ENCODE measurements at places on chromosomes 6 and 20. TPM values are rescaled to one million over a fixed set of nuclear protein-coding genes. Genes with fewer than 3 reads are reported as not detected.
A peak's percentile ranks its signal among the peaks of the same experiment; 100 is the strongest.

DNA sequence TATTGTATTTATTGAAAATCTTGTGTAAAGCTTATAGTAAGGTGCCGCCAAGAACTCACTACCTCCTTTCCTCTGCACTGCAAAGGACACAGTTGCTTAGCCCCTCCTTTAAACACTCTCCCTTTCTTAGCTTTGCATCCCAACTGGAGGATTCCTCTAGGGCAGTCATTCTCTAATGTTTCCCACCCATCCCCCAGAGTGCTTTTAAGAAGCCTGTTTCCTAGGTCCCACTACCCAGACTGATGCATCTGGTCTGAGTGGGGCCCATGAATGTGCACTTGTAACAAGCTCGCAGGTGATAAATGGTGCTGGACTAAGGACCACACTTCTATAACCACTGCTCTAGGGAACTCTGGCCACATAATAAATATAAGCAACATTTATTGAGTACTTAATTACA, 55.2 kb downstream of the B4GALT5 start:
- DNase-seq, result no peak

- DNase-seq, result no peak
Observed at GRCh38 chr20:35319192-35319870, 27.1 kb upstream of the FAM83C start.

DNA sequence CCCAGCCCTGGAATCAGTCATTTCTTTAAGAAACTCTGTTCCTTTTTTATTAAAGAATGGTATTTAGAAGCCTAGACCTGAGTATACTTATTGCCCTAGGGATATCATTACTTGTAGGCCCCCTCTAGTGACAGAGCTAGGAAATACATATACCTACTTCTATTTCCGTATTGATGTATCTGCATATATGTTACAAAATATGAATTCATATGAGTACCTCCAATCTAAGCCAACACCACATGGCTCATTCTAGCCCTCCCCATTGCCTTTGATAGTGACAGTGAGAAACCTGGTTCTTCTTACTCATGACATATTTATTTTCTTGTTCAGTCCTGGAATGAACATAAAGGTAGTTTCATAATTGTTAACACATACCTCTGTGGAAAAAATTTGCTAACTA, 137.2 kb downstream of the FARS2 start:
- DNase-seq, result no peak

DNA sequence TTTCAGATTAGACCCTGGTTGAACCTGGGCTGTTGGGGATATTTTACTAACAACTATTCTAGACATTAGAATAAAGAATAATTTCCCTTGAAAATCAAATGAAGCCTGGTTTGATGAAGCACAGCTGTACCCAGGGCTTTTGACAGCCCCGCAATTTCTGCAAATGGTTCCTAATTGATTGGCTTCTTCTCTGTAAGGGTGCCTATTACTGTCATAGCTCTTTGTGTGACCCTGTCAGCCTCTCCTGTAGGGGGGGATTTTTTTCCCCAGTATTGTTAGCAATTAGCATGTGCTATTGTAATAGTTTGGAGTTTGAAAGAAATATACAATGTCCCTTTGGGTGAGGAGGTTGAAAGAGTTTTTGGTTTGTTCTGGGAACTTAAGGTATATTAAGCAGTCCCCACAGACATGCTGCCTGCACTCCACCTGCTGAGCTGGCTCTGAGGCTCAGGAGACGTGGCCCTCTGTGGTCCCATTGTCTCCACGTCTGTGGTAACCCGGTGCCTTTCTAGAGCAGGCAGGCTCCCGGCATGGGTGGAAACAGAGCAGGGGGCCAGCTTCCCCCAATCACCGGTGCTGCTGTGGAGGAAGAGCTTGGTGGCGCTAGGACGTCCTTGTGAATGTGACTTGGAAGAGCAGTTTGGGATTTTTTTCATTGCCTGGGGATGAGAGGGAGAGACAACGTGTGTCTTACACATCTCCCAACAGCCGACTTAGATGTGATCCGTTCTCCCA, 47.3 kb upstream of the CLDN20 start:
- no peak for DNase-seq

- DNase-seq, result no peak
Observed at GRCh38 chr6:116512734-116513133, 1.3 kb downstream of the CALHM5 start.

DNA sequence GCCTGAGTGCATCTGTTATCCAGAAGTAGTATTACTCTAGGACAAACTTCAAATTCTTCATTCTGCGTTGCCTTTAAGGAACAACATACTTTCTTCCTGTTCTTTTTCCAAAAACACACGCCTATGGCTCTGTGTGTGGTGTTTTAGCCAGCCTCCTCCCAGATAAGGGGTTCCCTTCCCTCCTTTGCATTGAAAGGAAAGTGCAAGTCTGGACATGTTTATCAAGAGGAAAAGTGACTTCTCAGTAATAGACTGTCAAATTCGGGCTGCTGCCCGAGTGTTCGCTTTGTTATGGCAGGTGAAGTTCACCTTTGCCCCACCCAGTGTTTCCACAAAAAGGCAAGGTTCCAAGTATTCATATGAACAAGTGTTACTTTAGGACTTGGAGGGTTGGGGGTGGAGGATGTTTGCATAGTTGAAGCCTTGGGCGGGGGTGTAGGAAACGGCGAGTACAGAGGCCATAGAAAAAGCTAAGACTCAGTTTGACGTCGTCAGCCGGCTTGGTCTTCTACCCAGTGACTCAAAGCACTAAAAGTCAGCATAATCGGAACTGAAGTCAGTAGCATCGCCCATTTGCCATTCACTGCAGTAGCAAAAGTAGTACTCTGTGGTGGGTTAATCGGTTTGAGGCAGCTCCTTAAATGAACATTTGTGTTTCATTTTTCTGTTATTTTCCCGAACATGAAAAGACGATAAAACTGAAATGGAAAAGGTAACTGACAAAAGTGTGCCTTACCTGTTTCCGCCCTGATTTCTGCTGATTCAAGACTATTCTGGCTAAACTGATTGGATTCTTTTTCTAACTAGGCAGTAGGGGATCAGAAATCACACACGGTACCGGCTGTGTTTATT, 12.5 kb downstream of the PRDM1 start:
- DNase-seq, result no peak

- no peak for DNase-seq
Observed at GRCh38 chr6:107941627-107942026, 16.4 kb downstream of the SEC63 start.

GRCh38 chr6:44737341-44737740, 349.8 kb downstream of the CDC5L start:
- DNase-seq, result no peak

- DNase-seq, result no peak
Observed at GRCh38 chr6:961407-961960, 268.5 kb upstream of the EXOC2 start.

DNA sequence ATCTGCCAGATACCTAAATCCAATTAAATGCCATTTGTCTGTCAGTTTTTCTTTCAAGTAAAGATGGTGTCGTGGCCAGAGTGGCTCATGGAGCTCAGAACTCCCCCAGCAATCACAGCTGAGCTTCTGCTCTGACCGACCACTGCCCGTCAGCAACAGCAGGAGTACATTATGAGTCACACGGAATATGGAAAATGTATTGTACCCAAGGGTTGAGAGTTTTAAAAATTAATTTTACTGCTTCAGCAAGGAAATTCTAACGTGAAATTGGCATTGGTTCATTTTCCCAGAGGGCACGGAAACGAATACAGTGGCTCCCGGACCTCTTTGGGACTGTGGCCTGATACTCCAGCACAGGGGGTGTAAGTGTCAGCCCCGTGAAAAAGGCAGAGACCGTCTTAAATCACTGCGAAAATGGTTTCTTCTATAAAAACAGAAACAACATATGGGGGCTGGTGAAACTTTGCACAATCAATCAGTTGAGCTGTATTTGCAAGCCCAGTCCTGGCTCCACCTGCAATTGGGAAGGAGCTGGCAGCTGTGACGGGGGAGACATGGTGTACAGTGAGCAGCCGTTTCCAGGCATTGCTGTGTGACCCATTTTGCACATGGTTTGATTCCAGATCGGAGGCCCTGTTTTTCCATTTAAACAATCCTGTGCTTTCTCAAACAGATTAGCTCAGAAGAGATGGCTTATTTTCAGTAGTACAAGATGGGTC, 12.8 kb downstream of the NPEPL1 start:
- peak; percentile 15 for DNase-seq

DNA sequence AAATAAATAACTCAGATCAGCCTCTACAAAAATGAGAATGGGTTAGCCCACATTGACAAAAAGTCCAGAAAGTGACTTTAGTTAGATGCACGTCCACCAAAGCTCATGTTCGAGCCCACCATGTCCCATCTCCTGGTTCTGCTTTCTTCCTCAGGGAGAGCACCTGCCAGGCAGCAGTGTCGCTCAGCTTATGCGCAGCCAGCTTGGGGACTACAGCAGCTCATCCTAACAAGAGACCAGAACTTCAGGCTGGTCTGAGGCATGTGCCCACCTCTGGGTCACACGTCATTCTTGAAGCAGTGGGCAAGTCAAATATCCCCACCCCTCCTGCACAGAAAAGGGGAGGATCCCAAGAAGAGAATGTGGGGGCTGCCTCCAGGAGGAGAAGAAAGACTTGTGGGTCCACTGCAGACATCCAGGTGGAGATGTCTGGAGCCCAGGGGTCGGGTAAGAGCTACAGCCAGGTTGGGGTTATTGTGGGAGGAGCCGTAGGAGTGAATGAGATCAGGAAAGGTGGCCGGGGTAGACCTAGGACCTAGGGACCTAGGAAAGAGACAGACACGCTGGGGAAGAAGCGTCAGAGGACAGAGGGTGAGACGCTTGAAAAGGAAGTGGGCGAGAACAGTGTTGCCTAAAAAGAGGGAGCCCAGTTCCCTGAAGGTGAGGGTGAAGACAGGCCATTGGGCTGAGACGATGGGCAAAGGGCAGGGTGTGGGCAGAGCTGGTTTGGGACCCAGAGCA, 52.5 kb downstream of the SSR1 start:
- no peak for DNase-seq

- peak; percentile 97 for DNase-seq
Observed at GRCh38 chr6:37818536-37819176, 871 bp upstream of the ZFAND3 start.

GRCh38 chr6:491233-491632, 99.7 kb downstream of the IRF4 start:
- no peak for DNase-seq

- no peak for DNase-seq
Observed at GRCh38 chr20:53899351-53900167, 170.8 kb downstream of the BCAS1 start.

- DNase-seq, result no peak
Observed at GRCh38 chr6:25337431-25337830, 58.3 kb downstream of the CARMIL1 start.

DNA sequence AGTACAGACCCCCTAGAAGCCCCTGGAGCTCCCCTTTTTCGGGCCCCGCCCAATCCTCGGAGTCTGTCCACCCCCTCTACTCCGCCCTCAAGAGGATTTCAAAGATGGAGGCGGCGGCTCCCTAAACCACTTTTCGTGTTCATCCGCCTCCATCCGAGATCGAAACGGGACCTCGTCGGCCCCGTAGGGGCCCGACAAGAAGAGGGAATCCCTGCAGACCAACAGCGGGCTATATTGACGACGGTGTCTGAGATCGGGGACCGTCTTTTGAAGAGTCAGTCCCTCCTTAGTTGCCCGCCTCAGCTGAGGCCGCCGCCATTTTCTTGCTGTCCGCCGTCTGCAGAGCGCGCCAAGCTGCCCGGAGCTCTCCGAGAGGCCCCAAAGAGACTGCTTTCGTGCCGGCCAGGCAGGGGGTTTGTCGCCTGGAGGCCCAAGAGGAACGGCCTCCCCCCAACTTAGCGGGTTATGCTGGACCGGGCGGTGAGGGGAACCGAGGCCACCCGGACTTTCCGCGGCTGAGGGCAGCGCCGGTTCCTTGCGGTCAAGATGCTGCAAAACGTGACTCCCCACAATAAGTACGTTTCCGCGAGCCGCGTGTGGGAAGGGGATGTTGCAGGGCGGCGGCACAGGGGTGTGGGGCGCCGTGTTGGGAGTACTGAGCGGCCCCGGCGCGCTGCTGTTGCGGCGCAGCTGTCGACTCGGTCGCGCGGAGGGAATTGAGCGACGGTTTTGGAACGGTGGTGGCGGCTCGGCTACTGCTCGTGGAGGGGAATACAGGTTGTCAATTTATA, 4.2 kb downstream of the BRD2 start:
- DNase-seq, result peak; percentile 63

DNA sequence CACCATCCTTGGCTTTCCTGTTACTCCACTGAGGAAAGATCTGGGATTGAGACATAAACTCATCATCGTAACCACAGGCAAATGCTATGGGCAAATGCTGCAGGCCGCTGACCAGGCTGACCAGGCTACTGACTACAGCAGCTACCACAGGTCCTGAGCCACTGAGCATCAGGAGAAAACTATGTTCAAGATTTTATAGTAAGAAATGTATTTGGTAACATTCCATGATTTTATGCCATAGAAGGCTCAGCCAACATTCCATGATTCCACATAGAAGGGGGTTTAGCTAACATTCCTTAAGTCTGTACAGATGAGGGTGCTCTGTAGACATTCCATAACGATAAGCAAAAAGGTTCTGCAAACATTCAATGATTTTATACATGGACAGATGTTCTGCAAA, 16.1 kb upstream of the B4GALT5 start:
- DNase-seq, result no peak

GRCh38 chr6:24755279-24755678, 19.5 kb upstream of the GMNN start:
- DNase-seq, result no peak

DNA sequence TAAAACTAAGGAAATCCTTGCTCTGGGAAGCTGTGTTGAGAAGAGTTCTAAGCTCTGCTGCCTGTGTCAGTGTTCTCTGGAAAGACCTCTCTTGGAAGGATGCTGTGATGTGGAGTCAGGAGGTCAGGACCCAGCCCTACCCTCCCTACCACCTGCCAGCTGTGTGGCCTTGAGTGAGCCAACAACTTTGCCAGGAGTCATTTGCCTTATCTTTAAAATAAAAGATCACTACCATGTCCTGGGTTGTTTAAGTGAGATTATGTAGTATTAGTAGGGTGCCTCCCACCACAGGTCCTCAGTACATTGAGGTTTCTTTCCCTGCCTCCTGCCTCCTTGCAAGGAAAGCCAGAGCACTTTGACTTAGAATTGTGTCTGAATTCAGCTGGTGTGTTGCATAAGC, 64.9 kb downstream of the FOXO3 start:
- no peak for DNase-seq

DNA sequence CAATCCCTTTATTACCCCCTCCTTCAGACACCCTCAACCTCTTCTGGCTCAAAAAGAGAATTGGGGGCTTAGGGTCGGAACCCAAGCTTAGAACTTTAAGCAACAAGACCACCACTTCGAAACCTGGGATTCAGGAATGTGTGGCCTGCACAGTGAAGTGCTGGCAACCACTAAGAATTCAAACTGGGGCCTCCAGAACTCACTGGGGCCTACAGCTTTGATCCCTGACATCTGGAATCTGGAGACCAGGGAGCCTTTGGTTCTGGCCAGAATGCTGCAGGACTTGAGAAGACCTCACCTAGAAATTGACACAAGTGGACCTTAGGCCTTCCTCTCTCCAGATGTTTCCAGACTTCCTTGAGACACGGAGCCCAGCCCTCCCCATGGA, 2.2 kb downstream of the TNF start:
- DNase-seq, result no peak

The CGA gene
- total RNA-seq, result 0.25 TPM

The FOXF2 gene
- total RNA-seq, result not detected

The SAPCD1 gene
- 0.73 TPM for total RNA-seq

The WFDC5 gene
- total RNA-seq, result not detected

The ENPP1 gene
- total RNA-seq, result 49.1 TPM
